ENCODE measurements at places on chromosomes 12 and 14.
A peak's percentile ranks its signal among the peaks of the same experiment; 100 is the strongest.

DNA sequence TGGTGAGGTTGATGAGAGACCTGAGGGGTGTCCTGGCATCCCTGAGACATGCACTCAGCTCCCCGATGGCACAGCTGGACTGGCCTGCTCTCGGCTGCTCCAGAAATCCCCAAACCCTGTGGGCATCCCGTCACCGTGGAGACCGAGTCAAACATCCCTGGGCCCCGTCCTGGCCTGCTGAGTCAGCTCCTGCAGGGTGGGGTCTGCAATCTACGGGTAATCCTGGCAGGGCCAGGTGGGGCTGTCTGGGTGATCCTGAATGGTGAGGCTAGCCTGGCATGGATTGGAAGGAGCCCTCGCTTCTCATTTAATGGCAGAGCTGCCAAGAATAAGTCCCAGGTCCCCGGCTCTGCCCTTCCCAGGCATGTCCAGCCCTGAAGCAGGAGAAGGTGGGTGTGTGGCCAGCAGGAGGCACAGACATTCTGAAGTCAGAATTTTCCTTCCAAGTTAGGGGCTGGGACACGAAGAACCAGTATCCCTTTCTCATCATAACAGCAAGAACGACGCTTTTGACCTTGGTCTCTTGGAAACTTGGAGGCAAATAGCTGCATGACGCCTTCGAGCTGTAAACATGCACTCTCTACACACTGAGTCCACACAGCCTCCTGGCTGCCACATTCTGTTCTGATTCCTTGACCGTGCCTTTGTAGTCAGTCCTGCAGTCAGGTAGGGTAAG lies 17.7 kb upstream of the SERPINA4 start:
- no peak for DNase-seq

GRCh38 chr12:26632756-26633155 lies 200.2 kb downstream of the ITPR2 start:
- no peak for DNase-seq

GRCh38 chr12:115210533-115211252 lies 526.7 kb upstream of the TBX3 start:
- no peak for DNase-seq

DNA sequence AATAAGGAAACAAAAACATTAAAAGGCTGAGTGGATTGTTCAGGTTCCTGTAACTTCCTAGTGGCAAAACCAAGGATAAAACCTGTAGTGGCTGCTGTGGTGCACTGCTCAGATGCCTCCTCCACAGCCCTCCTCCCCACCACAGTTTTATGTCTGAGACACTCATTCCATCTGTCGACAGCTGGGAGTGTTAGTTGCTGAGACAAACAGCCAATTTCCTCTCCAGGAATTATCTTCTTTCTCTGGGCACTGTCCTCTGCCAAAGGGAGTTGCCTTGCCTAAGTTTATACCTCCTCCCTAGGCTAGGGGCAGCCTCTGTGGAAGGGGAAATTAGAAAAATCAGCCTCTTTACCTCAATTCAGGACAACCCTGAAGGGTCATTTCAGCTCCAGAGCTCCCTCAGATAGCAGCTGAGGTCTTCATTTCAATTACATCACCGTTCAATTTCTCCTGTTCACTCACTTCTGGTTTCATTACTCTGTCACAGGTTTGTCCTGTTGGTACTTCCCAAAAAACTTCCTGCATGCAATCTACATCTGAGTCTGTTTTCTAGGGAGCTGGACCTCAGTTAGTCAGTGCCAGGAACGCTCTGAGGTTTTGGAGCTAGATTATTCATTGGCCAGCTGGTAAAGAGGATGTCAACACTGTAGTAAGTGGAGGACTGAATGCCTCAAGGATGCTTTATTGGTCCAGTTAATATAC lies 74.9 kb upstream of the ATP2B1 start:
- DNase-seq = peak; percentile 29

DNA sequence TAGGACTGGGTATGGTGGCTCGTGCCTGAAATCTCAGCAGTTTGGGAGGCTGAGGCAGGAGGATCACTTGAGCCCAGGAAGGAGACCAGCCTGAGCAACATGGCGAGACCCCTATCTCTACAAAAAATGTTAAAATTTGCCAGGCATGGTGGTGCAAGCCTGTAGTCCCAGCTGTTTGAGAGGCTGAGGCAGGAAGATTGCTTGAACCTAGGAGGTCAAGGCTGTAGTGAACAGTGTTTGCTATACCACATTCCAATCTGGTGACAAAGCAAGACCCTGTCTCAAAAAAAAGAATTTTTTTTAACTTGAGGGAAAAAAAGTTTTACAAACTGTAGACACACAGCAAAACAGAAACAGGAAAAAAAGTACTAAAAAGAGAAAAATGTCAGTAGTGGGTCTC lies 2.3 kb upstream of the MAP3K9 start:
- DNase-seq = no peak

DNA sequence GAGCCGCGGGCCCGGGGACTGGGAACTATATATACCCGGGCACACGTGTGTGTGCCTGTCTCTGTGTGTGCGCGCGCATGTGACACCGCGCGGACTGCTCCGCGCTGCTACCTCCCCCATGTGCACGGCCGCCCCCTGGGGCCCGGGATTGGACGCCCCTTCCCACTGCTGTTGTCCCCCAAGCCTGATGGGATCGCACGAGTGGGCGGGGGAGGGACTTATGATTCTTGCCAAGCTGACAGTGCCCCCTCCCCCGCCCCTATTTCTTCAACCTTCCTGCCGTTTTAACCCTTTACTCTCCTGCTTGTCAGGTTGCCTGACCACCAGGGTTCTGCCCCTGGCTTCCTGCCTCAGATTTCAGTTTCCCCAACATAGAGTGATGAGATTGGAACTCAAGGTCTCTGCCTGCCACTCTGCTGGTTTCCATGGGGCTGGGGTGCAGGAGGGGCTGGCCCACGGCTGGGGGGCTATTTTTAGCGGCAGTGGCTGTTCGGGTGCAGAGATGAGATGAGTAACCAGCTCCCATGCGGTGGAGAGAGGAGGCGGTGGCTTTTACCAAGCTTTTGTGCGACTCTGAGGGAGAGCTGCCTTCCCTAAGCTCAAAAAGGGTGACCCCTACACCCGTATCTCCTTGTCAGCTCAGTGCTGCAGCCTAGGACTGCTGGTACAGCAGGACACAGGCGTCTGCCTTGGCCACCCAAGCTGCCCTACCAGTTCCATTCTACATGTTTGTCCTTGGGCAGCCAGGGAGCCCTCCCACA lies at the start of gene DDN:
Gene DDN (minus strand): TSS at position 5 of the 761 bp plus-strand sequence. CDS start 88 bp downstream, outside the sequence.
- no peak for DNase-seq

- no peak for DNase-seq
Measured at GRCh38 chr14:105588236-105588860, 62.0 kb downstream of the TMEM121 start.

- peak; percentile 68 for DNase-seq
Measured at GRCh38 chr12:65464930-65465329, 186.4 kb downstream of the MSRB3 start.

- DNase-seq = peak; percentile 85
Measured at GRCh38 chr12:12788675-12789368, 3.4 kb downstream of the APOLD1 start.

GRCh38 chr14:64891173-64891838 lies 11.6 kb upstream of the SPTB start:
- DNase-seq = no peak

GRCh38 chr12:56221232-56221756 lies 428 bp downstream of the RNF41 start:
- peak; percentile 66 for DNase-seq

DNA sequence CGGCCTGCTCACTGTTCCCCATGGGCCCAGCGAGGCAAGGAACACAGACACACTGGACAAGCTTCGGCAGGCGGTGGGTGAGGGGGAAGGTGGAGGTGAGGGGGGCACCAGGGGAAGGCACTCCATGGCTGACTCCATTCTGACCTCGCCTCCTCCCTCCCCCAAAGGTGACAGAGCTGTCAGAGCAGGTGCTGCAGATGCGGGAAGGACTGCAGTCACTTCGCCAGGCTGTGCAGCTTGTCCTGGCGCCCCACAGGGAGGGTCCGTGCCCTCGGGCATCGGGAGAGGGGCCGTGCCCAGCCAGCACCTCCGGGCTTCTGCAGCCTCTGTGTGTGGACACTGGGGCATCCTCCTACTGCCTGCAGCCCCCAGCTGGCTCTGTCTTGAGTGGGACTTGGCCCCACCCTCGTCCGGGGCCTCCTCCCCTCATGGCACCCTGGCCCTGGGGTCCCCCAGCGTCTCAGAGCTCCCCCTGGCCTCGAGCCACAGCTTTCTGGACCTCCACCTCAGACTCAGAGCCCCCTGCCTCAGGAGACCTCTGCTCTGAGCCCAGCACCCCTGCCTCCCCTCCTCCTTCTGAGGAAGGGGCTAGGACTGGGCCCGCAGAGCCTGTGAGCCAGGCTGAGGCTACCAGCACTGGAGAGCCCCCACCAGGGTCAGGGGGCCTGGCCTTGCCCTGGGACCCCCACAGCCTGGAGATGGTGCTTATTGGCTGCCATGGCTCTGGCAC lies 10.6 kb downstream of the MCRS1 start:
- DNase-seq = no peak

DNA sequence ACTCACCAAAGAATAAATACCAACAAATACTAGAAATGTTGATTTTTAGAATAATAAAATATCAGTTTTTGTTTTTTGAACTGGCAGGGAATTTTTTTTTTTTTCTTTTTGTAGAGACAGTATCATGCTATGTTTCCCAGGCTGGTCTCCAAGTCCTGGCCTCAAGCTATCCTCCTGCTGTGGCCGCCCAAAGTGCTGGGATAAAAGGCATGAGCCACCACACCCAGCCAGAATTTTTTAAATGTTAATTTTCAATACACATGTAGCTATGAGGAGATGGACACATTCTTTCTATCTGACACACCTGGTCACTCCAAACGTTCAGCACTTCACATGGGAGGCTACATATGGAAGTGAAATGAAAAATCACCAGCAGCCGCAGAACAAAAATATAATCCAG lies 126.8 kb downstream of the ETV6 start:
- no peak for DNase-seq

GRCh38 chr12:94100211-94100627 lies 48.2 kb upstream of the PLXNC1 start:
- DNase-seq = no peak

DNA sequence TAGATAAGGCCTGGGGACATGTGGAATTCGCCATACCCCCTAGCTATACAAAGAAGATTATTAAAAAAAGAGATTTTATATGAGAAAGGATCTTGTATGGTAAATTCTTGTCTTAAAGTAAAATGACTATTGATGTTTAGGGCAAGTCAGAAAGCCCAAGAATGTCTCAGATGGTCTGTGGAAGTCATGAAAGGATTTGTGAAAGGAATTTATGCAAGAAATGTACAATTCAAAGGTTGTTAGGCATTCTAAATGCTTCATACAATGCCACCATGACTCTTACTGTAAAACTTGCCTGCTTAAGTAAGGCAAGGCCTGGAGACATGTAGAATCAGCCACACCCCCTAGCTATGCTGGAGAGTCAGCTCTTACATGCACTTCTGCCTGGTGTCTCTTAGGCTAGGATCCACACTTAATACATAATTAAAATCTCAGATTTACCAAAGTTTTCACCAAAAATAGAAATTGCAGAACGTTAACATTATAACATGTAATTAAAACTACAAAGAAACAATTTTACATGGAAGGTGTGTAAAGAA lies 8.9 kb upstream of the ETNK1 start:
- no peak for DNase-seq

- DNase-seq = no peak
Measured at GRCh38 chr12:79019672-79020071, 155.1 kb downstream of the SYT1 start.

DNA sequence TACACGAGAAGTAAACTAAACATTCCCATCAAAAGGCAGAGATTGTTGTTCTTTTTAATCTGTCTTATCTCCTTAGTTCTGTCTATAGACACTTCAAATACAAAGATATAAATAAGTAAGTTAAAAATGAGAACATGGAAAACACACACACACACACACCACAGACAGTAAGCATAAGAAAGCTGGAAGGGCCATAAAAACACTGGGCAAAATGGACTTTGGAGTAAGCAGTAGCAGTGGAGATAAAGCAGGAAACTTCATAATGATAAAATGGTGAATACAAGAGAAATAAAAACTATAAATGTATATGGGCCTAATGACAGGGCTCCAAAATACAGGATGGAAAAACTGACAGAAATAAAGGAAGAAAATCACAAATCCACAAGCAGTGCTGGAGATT lies 32.6 kb downstream of the KICS2 start:
- DNase-seq = no peak

DNA sequence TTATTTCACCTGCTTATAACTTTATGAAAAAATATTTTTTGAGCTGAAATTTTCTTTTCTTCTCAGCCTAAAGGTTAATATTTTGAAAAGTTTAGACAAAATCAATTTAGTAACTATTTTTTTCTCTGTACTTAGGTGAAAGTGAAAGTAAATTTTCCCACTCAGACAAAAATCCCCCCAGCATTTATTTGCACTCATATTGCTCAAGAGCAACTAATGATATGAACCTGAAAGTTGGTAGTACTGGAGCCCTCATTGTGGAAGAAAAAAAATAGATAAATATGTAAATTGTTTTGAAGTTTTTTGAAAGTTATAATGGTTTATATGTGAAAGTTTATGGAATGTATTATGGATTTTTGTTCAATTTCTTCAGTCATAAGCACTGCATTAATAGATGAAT lies 1005.9 kb upstream of the ATXN7L3B start:
- DNase-seq = no peak

- DNase-seq = peak; percentile 71
Measured at GRCh38 chr12:71439613-71440344, at the start of gene LGR5. Gene LGR5, plus strand, starts transcription at chr12:71439798. Its CDS starts 283 bp downstream, at chr12:71440081.

- no peak for DNase-seq
Measured at GRCh38 chr14:104243200-104243599, 104.8 kb downstream of the KIF26A start.

- DNase-seq = no peak
Measured at GRCh38 chr14:95258754-95259593, 60.7 kb downstream of the CLMN start.

DNA sequence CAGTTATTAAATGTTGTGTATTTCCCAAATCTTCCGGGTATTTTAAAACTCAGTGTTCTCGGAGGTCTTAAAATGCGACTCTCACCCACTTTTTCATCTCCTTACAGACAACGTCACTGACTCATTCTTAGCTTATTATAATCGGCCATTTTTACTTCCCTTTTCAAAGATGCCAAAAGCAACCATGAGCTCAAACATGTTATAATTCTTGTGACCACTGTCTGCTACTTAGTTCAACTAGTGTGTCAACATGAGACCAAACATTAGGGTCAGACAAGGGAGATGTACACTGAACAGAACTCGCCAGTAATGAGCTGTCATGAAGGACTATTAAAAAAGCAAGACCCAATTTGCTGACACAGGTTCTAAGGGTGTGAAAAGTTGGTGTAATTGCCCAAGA lies 4.2 kb upstream of the GRIP1 start:
- no peak for DNase-seq

Measured in left kidney (tissue), 8 donors.